Tongue (tissue), 3 donors: ENCODE measurements at places on chromosomes 5 and 9. TPM values are rescaled to one million over a fixed set of nuclear protein-coding genes. Genes with fewer than 3 reads are reported as not detected.
A peak's percentile ranks its signal among the peaks of the same experiment; 100 is the strongest.

PDCD1LG2 gene
- 1.6 TPM for total RNA-seq

- no peak for DNase-seq
These were observed 183.2 kb downstream of the TLR4 start for GRCh38 chr9:117887383-117887782.

- no peak for DNase-seq
These were observed 406.9 kb upstream of the NMUR2 start for GRCh38 chr5:152811988-152812387.

DNA sequence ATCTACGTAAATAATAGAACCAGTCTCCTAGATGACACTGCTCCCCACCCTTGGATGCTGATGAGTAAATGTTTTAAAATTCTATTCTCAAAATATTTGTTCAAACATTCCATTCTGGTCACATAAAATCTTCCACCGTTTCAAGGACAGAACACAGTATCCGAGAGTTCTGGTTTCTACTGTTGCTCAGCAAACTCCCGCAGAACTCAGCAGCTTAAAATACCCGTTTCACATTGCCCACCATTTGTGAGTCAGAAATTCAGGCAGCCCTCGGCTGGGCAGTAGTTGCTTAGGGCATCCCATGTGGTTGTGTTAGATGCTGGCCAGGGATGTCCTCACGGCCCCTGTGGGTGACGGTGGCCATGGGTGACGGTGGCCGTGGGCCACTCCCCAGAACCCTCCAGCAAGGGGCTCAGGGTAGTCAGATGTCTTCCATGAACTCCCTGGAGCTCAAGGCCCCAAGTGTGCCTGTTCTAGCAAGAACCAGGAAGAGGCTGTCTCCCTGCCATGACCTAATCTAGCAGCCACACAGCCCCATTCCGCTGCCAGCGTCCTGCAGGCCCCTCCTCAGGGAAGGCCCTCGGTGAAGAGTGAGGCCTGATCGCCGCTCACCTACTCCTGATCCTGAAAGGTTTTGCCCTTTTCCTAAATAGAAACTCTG is 17.4 kb downstream of the MGAT1 start:
- DNase-seq, result peak; percentile 40

DNA sequence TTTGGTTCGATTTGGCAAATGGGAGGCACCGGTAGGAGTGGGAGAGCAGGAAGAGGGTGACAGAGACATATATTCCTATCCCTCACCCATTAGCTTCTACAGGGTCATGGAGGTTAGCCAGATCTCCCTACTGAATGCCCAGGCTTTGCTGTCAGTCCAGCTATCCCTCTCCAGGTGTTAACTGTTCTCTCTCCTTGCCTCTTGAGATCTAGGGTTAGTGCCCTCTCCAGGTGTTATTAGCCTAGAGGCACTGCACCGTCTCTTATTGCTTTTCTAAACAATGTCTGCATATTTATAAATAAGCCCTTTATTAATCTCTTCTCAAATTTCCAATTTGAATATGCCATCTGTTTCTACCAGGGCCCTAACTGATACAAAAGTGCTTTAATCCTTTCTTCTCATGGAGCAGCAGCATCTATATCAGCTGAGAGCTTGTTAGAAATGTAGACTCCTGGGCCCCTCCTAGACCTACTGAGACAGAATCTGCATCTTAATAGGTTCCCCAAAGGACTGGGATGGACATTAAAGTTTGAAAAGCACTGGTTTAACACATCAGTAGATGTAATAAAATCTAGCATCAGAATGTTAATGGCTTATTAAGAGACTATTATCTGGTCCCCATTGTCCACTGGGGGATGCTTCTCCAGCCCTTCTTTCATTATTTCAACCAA is 322.5 kb upstream of the SLC24A2 start:
- no peak for DNase-seq

GRCh38 chr5:160525471-160526261 is 104.0 kb downstream of the PTTG1 start:
- DNase-seq, result no peak

ZNF658 gene
- total RNA-seq, result 11.3 TPM

GRCh38 chr5:99004960-99005359 is 76.2 kb upstream of the CHD1 start:
- DNase-seq, result no peak

CMYA5 gene
- total RNA-seq, result 739 TPM

WNK2 gene
- 31.2 TPM for total RNA-seq

GRCh38 chr5:134246771-134247427 is 21.0 kb upstream of the PPP2CA start:
- DNase-seq, result no peak
